ENCODE measurements at places on chromosomes 5 and 9.

DNA sequence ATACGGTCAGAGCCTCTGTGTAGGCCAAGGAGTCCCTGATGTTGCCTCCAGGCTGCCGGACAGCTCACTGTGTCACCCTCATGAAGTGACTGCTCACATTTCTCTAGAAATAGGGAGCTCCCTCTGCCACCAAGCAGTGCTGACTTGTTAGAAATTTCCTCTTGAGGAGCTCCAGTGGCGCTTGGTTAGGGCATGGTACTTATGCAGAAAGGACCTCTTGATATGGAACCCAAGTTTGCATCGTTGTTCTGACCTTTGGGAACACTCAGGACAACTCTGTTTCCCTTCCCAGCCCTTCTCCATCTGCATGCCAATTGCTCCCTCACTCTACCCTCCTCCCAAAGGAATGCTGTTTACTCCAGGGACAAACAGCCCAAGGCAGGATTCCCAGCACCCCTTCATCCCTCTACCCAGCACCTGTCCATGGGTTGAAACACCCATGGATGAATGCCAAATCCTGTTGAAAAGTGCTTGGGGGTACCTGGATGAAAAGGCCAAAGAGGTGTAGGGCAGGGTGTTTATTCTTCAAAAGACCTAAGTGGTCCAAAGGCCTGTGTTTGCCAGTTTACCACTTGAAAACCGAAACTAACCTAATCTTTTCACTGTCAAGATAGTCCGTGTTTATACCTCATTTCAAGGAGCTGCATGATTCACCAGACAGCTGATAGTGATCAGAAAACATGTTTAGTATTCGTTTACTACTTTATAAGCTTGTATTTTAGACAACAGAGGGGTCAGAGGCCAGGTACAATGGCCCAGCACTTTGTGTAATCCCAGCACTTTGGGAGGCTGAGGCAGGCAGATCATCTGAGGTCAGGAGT, 51.1 kb downstream of the KLF4 start:
- no peak for DNase-seq

GRCh38 chr9:16150501-16150900, 597.7 kb downstream of the CCDC171 start:
- no peak for DNase-seq

GRCh38 chr9:127008076-127008475, 93.5 kb downstream of the RALGPS1 start:
- DNase-seq: no peak

DNA sequence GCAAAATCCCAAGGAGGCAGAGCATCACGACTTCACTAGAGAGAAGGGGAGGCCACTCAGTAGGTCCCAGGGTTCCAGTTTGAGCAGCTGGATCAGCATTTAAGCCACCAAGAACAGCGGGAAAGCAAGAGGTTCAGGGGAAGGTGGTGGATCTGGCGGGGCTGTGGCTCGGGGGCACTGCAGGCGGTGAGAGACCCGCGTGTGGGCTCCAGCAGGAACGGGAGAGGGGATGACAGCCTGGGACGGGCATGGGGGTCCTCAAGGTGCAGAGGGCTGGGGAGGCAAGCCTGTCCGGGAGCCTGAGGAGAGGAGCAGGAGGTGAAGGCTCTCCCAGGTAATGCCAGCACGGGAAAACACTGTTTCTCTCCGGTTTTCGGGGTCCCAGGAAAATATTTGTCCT, 123.6 kb downstream of the IRX2 start:
- no peak for DNase-seq
